NCI-H524 treated with DMSO at 0.1 percent for 48 hours (cell line): ENCODE measurements at places on chromosomes 4 and X.

DNA sequence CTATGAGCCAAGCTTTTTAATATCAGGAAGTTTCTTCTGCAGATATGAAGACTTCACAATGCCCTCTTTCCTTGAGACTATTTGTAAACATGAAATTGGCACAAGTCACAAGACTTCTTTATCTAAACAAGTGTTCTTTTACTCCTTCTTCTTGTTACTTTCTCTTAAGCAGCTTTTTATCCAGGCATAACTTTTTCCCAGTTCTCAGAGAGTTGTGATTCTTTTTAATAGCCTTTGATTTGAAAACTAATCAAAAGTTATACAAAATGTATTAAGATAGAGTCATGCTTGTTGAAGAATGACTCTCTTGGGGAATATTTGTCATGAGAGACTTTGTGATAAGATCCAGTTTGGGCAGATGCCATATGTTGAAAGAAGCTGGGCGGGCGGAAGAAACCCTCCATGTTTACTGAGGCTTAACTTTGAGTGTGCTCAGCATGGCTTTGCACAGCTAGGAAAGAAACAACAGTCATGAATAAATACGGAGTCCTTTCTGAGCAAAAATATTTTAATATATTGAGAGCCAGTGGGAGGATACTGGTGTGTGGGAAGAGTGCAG is 39.3 kb downstream of the SYTL5 start:
- peak; percentile 7 for DNase-seq

DNA sequence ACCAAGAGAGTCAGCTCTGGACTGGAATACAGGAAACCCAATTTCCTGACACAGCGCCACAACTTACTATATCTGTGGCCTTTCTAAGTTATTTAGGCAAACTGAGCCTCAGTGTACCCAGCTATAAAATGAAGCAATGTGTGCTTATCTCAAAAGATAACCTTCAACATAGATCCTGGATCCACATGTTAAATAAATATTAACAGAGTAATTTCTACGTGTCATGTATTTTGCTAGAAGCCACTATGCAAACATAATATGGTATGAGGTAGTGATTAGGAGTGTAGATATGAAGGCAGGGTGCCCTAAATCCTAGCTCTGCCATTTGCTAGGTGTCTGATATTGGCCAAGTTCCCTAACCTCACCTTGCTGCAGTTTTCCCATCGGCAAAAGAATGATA is 527.0 kb downstream of the RAB28 start:
- no peak for DNase-seq

- DNase-seq, result no peak
These were observed 170.4 kb upstream of the LDB2 start for GRCh38 chr4:17068891-17069290.

DNA sequence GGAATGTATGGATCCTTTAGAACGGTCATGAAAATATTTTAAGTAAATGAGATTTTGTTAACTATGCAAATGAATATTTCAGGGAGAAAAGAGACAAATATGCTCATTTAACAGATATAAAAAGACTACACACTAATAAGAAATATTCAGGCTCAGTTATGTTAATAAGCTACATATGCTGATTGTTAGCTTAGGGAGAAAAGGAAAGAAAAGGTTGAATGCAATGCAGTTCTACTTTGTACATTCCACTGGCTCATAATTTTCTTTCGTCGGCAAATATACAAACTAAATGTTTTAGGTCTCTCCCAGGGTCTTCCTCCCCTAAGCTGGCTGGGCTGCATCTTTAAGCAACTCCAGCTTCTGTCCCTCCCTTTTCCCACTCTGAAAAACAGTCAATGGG is 2.7 kb upstream of the RTL3 start:
- DNase-seq, result no peak

- no peak for DNase-seq
These were observed 211.5 kb upstream of the DDX53 start for GRCh38 chrX:22788221-22788620.

- no peak for DNase-seq
These were observed 14.9 kb downstream of the NRK start for GRCh38 chrX:105837232-105837631.

DNA sequence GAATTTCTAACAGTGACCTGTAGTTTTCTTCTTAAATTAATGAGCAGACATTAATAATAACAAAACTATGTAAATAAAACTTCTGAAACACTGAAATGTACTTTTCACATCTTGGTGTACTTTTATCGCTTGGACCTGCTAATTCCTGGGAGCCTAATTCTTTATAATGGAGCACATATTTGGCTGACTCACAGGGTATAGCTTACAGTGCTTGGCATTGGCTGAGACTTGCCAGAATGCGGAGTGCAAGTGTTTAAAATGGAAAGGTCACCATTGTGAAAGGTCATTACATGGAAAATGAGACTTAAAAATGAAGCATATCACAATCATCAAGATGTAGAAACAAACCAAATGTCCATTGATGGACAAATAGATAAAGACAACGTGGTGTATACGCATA is 137.3 kb upstream of the PDLIM3 start:
- DNase-seq, result no peak

- DNase-seq, result no peak
These were observed 88.0 kb downstream of the ARSF start for GRCh38 chrX:3129256-3129655.

DNA sequence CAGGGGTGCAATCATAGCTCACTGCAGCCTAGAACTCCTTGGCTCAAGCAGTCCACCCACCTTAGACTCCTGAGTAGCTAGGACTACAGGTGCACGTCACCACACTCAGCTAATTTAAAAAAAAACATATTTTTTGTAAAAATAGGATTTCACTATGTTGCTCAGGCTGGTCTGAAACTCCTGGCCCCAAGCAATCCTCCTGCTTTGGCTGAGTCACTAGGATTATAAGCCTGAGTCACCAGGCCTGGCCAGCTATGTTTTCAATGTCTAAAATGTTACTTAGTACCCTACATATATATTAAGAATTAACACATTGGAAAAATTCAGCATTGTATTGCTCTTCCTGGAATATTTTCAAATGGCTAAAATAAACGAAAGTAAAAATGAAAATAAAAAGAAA is 37.5 kb downstream of the PNPLA4 start:
- no peak for DNase-seq

DNA sequence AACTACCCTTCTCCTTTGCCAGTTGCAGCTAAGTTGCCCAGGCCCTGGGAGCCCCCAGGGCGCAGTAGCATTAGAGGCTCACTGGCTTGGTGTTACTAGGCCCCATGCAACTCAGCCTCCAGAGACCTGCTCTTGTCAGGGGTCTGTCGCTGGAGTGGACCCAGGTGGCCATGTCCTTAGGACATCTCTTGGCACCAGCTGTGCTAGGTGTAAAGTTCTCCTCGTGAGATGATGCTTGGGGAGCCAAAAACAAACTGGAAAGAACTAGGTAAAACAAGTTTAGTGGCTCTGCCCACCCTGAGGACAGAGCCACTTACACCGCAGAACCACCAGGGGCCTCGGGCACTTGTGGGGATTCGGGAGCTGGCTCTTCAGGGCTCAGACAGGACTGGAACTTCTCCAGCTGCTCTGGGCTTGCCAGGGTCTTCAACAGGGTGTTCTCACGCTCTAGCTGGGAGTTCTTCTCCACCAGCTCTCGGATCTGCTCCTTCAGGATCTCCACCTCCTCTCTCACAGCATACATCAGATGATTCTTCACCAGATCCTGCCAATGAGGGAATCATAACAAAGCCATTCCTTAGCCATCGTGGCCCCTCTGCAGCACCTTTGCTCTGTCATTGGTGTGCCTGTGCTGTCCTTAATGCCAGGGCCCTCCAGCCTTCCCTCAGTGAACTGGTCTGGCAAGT is 61.2 kb downstream of the TSC22D3 start:
- DNase-seq, result no peak

DNA sequence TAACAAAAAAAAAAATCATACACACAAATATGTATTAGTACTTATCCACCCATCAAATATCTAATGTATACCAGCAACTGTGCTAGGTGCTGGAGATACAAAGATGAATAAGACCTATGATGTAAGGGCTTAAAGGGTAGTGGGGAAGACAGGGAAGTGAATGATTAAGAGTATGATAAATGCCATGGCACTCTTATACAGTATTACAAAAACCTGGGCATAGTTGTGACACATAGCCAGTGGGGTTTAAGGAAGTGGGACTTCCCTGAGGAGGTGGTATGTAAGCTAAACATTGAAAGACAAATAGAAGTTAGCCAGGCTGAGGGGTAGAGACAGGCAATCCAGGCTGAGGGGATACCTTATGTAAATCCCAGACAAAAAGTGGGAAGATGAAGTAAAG is 23.5 kb downstream of the CHM start:
- no peak for DNase-seq

DNA sequence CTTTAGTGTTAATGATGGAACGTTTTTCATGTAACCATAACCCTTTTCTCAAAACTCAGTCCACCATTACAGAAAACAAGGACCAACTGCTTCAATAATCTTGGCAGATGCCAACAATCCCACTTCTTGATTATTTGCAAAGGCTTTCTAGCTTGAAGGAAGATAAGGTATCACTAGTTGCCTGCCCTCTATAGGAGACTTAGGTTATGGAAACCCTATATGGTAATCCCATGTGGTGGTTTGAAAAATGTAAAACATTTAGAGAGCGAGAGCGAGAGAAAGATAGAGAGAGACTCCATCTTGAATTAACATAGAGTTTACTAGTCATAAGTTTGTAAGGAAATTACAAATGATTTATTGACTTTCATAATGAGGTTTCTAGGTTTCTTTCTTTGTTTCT is 1627.5 kb upstream of the TENM3 start:
- no peak for DNase-seq

- no peak for DNase-seq
These were observed 134.3 kb upstream of the RPL34 start for GRCh38 chr4:108486046-108486445.

DNA sequence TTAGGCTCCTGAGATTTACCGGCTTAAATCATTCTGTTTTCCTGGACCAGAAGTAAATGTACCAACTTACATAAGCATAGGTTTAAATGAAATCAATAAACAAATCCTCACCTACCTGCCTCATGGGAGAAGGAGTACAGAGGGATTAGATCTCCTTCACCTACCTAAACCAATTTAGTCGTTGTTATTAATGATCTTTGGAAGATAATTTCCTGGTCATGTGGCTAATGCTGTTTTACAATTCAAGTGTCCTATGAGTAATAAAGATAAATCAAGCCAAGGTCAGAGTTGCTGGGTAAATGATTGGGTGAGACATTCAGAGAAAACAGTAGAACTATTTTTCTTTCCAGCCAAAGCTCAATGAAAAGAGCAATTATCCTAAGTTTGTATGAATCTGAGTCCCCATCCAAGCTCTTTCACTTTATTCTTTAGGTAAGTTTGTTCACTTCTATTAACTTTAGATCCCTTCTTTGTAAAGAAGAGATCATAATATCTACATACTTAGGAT is 423.0 kb upstream of the FAM241A start:
- DNase-seq, result no peak

- DNase-seq, result no peak
These were observed 27.5 kb upstream of the BBS12 start for GRCh38 chr4:122705009-122705408.

DNA sequence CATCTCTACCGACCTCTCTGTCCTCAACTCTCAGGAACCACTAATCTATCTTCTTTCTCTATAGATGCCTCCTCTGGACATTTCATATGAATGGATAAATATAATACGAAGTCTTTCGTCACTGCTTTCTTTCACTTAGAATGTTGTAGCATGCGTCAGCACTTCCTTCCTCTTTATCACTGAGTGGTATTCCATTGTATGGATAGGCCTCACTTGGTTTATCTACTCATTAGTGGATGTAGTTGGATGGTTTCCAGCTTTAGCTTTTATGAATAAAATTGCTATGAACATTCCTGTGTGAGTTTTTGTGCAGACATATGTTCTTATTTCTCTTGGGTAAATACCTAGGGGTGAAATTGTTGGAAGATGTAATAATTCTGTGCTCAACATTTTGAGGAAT is 528.2 kb upstream of the FAT1 start:
- DNase-seq, result no peak

- DNase-seq, result no peak
These were observed 433.6 kb downstream of the GASK1B start for GRCh38 chr4:157739242-157739641.

GRCh38 chrX:16319929-16320328 is 152.6 kb downstream of the MAGEB17 start:
- no peak for DNase-seq

DNA sequence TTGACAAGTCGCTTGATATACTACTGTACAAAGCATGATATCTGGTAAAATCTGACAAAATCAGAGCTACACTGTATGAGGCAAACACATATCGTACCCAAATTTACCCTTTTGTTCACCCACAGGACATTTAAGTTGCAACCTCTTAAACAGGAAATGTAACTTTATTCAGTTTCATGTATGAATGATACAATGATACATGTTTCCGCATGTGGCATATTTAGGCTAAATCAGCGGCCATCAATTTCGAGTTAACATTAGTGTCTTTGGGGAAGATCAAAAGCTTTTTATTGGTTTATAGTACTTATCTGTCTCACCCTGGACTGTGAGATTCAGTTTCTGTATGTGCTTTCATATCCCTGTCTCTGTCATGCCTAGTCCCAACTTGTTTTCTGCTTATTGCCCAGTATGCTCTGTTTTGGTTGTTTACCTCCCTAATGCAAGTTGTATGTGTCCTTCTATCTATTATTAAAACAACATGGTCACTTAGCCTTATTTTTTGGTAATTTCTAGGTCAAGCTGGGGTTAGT is 97.3 kb upstream of the HPRT1 start:
- no peak for DNase-seq

- DNase-seq, result no peak
These were observed 30.1 kb downstream of the TEX13A start for GRCh38 chrX:105190252-105190853.
